ENCODE measurements at places on chromosomes 4 and X.

DNA sequence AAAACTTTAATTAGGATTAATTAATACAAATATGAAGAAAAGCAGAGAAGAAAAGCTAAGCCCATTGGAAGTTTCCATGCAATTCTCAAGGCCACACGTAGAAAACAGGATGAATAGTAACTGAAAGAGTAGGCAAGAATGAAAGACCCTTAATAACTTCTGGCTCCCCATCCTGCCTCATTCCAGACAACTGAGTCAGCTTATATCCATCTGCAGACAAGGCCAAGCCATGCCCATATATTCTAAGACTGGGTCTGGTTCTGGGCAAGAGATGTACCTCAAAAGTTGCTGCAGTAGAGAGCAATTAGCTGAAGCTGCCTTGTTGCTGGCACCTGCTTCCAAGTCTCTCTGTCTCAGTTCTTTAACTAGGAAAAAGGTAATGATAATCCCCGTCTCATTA is 244.1 kb downstream of the GPC3 start:
- no peak for DNase-seq

- no peak for DNase-seq
Observed at GRCh38 chrX:13664020-13664419, 11.1 kb downstream of the TCEANC start.

DNA sequence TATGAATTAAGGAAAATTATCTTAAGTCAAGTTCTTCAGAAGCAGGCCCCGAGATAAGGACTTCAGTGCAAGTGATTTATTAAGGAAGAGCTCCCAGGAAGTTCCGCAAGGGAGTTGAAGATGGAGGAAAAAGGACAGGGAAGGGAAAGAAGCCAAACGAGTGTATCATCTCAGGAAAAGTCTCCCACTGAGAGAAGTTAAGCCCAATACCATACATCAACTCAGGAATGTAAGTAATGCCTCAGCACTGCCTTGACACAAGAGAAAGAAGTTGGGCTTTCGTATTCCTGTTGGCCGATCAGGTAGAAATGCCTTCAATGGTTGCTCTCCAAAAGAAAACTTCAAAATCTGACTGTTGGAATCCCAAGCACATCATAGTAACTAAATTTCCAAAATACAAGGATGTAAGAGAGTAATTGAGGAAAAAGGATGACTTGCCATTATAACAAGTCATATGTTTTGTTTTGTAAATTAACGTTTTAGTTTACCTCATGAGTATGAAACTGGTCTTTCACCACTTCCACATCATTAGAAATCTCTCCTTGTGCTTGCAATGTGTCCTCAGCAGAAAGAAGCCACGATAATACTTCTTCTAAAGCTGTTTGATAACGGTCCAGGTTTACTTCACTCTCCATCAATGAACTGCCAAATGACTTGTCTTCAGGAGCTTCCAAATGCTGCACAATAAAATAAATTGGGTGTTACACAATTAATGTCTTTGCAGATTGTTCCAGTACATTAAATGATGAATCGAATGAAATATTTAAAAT is 566.7 kb downstream of the DMD start:
- no peak for DNase-seq

- DNase-seq: no peak
Observed at GRCh38 chr4:90002441-90003062, 107.9 kb downstream of the MMRN1 start.

GRCh38 chr4:73434311-73434710 is 1.7 kb upstream of the AFP start:
- DNase-seq: no peak

DNA sequence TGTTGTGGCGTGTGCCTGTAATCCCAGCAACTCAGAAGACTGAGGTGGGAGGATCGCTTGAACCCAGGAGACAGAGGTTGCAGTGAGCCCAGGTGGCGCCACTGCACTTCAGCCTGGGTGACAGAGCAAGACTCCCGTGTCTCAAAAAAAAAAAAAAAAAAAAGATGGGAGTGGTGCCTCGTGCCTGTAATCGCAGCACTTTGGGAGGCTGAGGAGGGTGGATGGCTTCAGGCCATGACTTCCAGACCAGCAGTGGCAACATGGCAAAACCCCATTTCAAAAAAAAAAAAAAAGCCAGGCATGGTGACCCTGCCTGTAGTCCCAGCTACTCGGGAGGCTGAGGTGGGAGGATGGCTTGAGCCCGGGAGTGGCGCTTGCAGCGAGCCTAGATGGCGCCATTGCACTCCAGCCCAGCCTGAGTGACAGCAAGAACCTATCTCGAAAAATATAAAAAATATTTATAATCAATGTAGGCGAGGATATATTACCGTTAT is 27.0 kb downstream of the EIF2S3 start:
- peak; percentile 47 for DNase-seq

DNA sequence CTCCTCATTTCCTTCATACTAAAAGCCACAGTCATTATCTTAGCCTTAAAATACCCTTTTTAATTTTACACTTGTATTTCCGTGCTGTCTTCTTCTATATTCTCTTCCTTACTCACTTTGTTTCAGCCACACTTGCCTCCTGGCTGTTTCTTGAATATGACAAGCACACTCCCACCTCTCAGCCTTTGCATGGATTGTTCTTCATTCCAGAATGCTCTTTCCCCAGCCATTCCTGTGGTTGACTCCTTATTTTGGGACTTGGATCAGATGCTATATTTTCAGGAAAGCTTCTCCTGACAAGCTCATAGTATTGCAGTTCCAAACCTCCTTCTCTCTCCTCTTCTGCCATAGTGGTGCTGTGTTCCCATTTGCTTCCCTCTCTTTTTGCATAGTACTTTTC is 291.3 kb downstream of the PDHA2 start:
- no peak for DNase-seq

DNA sequence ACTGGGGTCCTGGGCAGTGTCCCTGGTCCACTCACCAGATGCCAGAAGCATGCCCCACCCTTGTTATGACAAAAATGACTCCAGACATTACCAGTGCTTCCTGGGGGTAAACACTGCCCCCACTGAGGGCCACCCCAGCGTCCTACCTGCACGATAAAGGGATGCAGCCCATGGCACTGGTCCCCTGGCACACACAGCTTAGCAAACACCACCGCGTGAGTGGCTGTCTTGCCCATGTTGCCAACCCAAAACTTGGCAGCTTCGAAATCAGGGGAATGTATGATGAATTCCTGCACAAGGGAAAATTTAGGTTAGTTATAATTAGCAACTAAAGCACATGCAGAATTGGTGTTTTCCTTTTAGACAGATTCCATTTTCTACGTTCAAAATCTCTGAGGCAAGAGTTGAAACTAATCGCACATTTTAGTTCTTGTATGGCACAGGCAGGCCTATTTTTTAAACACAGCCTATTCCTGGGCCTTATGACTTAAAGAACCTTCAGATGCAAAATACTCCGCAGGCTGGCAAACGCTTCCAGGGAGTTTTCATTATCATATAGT is 30.4 kb downstream of the ACOX3 start:
- no peak for DNase-seq

DNA sequence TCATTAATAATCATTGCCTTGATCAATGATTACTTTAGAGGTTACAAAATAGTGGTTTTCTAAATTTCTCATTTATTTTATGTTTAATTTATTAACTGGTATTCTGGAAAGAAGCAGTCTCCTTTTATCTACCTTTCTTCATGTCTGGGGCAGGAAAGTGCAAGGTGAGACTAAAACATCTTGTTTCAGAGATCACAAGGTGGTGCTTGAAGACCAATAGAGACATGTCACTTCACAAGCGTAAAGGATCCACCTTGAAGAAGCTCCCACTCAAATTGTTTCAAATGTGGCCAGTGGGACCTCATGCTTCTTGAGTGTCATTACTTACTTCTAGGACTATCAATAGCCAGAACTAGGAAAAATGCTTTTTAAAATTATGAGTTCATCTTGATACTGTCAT is 1568.7 kb downstream of the RPA4 start:
- DNase-seq: no peak

DNA sequence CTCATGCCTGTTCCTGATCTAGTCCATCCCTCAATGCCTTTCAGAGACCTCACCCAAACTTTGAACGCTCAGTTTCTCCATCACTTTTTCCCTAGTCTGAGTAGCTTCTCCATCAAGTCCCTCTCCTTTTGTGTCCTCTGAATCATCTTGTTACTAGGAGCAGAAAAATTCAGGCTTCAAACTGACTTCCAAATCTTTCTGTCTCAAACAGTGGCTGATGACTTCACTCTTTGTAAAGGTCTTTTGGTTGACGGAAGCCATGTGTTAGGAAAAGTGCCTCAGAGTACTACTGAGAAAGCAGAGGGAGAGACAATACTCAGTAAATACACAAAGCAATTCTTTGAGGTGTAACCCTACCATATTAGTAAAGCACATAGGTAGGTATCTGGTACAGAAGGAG is 65.7 kb upstream of the CAMK2D start:
- no peak for DNase-seq

GRCh38 chrX:108022491-108023089 is 22.3 kb upstream of the VSIG1 start:
- peak; percentile 22 for DNase-seq

DNA sequence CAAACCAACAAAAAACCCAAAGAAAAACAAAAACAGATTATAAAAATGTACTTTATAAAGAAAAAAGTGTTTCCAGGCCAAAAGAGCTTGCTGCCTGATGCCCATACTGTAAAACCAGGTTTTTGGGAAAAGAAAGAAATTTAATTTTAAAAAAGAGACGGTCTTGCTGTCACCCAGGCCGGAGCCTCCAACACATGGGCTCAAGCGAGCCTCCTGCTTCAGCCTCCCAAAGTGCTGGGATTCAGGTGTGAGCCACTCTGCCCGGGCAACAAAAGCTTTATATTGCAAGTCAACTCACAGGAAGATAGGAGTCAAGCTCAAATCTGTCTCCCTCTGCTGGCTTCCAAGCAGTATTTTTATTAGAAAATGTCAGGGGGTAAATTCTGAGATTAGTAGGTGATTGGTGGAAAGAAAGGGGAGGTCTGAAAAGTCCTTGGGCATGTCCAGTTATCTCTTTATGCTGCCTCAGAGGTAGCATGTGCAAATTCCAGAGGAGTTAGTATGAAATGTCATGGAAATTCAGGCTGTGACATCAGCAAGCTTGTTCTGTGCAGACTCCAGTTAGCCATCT is 39.4 kb downstream of the MGST2 start:
- no peak for DNase-seq

GRCh38 chr4:129614611-129615010 is 518.7 kb downstream of the C4orf33 start:
- no peak for DNase-seq

DNA sequence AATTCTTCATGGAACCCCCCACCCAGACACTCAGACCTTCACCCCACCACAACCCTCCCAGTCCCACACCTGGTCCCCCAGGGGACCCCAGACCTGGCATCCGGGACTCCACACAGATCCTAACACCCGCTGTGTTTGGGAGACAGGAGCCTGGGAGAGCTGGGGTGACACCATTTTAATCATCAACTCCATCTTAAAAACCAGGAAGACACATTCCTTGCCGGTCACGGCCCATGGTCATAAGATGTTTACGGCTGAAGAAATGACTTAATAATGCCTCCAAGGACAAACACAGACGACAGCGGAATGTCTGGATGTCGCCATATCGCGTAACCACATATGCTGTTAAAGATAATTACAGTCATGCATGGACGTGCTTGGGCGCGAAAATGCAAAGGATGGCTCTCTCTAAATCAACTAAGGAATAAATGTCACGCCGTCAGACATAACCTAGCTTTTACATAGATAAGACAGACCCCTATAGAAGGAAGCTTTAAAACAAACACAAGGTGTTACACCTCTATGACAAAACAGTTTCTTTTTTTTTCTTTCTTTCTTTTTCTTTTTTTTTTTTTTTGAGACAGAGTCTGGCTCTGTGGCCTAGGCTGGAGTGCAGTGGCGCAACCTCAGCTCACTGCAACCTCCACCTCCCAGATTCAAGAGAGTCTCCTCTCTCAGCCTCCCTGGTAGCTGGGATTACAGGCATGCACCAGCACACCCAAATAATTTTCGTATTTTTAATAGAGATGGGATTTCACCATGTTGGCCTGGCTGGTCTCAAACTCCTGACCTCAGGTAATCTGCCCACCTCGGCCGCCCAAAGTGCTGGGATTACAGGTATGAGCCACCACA is 2.1 kb upstream of the DHRSX start:
- no peak for DNase-seq

- no peak for DNase-seq
Observed at GRCh38 chr4:24917076-24917856, 4.4 kb upstream of the CCDC149 start.

DNA sequence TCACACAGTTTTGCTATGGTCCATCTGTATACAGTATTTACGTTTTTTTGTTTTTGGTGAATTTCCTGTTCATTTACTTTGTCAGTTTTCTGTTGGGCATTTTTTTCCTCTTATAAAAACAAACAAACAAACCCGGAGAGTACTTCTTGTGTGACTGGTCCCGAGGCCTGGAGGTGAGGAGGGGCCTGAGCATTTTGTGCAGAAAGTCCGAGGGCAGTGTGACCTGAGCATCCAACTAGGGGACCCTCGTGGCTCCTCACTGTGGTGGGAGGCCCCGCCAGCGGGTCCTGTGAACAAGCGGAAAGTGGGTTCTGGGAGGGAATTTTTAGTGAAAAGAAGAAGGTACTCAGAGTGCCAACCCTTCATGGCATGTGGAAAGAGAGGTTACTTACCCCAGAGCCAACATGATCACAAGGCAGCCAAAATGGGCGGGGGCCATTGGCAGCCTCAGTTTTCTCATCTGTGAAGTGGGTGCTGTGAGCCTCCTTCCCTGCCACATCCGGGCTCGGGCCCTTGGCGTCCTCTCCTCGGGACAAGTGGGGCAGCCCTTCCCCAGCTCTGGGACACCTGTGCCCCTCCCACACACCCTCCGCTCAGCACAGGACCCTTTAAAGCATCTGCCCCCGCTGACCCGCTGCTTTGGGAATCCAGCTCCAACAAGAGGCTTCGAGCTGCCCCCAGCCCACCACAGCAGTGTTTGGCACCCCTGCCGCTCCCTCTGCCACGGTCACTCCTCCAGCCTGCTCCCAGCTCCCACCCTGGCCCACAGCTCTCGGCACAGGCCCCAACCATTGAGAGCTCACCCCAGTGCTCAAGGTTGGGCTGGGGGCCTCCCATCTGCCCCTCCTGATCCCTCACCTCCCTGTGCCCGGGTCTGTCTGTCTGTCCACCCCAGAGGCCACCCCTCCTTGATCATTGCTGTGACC is 22.8 kb upstream of the GPR78 start:
- no peak for DNase-seq

DNA sequence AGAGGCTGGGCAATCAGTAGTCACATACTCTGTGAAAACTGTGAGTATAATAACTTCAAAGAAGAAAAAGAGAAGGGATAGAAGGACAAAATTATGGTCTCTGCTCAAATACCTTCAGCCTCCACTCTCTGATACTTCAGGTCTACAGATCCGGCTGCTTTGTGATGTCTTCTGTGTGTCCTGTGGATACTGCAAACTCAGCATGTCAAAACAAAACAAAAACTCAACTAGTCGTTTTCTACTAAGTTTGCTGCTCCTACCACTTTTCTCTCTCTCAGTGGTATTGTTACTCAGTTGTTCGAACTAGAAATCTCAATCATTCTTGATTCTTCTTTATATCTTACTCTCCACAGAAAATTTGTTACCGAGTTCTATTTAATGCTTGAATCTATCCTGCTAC is 202.4 kb upstream of the ANK2 start:
- DNase-seq: no peak

- DNase-seq: no peak
Observed at GRCh38 chrX:85573801-85574200, 194.3 kb upstream of the POF1B start.

Data from CD4-positive, alpha-beta T cell treated with Interleukin-2 at 100 ng/mL for 4 hours (primary cell).